ENCODE measurements at places on chromosomes 3 and 15. TPM values are rescaled to one million over a fixed set of nuclear protein-coding genes. Genes with fewer than 3 reads are reported as not detected.

DNA sequence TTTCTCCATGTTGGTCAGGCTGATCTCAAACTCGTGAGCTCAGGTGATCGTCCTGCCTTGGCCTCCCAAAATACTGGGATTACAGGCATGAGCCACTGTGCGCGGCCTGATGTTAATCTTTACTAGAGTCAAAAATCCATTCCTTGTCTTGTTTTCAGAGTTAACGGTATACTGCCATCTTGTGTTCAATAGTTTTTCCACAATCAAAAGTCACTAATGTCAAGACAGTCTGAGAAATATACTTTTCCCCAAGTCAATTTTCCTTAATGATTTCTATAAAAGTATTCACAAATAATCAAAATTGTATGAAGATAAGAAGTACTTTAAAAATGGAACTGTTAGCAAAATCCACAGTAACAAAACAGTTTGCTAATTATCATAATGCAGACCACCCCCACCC is 8.5 kb downstream of the CRBN start:
- DNase-seq: no peak

DNA sequence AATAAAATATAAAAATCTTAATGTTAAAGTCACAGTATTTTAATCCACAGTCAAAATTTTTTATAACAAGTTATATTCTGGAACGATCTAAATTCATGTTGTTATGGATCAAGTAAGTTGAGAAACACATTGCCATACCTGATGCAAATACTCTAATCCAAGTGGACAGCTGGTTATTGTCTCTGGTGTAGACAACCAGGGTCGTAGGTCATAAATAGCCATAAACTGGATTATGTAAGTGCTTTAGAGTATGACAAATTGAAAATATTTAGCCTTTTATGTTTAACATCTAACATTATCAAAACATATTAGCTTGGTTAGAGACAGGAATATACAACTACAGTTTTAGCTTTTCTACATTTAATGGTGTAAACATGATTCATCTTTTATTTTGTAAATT is 53.0 kb downstream of the PLSCR2 start:
- DNase-seq: no peak

- no peak for DNase-seq
Measured at GRCh38 chr3:176247191-176247590, 950.1 kb downstream of the TBL1XR1 start.

DNA sequence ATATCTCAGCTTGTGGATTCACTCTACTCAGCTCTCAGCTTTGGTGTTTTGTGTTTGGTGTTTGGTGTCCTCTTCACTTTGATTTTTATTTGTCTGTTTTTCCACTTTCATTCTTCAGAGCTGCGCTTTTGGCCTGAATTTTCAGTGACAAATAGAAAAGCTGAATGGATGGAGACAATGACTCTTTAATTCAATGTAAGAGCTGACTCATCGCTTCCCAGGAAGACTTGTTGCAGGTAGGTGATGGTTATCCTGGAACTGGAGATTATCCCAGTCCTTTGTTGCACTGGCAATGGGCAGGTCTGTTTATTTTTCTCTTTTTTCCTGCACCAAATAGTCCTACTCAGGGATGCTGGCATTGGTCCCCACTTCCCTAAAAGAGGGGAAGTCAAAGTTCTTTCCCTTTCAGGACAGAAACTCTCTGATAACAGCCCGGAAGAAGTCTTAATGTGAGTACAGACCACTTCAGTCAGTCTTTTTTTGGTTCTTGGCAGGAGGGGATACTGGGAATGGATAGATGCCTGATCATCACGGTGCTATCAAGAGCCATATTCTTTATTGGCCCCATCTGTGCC is 12.4 kb upstream of the AEN start:
- DNase-seq: no peak

DNA sequence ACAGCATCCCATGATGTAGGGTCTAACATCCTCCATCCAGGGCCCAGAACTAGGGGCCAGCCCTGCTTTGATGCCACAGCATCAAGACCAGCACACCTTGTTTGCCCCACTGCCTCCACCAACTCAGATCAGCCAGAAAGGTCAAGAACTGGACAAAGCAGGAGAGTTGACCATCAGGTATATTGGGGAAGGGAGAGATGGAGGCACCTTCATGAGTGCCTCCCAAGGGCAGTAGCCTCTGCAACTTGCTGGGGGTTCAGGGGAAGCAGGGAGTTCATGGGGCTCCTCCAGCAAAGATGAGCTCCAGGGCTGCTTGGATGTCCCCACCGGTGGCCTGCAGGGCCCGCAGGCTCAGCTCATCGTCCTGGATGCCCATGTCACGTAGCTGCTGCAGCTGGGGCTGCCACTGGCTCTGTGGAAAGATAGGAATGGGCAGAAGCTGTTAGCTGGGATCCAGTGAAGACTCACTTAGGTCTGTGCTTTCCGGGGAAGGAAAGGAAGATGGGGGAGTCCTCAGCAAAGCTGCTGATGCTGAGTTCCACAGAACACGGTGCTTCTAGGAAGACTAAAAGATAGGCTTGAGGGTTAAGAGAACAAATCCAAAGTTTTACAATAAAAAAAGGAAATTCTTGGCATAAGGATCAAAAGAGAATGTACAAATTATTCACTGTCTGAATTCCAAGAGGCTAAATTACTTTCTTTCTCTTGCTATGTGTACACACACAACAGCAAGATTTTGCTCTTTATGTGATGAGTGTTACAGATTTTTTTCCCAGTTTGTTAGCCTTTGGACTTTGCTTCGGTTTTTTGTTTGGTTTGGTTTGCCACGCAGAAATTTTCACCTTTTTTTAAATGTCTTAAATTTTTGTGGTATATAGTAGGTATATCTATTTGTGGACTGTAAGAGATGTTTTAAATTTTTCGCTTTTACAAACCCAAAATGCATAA is 12.3 kb upstream of the SEMA7A start:
- no peak for DNase-seq

DNA sequence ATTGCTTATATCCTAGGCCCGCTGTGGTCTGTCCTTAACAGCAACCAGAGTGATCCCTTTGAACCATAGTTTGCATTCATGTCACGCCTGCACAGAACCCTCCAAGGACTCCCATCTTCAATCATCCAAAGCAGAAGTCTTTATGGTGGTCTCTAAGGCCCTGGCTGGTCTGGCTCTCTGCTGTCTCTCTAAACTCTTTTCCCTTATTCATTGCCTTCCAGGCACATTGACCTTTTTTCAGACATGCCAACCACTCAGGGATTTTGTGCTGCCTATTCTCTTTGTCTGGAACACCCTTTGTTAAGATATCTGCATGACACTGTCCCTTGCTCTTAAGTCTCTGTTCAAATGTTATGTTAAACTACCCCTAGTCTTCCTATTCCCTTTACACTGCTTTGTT is 21.9 kb upstream of the ZBTB47 start:
- DNase-seq: no peak

DNA sequence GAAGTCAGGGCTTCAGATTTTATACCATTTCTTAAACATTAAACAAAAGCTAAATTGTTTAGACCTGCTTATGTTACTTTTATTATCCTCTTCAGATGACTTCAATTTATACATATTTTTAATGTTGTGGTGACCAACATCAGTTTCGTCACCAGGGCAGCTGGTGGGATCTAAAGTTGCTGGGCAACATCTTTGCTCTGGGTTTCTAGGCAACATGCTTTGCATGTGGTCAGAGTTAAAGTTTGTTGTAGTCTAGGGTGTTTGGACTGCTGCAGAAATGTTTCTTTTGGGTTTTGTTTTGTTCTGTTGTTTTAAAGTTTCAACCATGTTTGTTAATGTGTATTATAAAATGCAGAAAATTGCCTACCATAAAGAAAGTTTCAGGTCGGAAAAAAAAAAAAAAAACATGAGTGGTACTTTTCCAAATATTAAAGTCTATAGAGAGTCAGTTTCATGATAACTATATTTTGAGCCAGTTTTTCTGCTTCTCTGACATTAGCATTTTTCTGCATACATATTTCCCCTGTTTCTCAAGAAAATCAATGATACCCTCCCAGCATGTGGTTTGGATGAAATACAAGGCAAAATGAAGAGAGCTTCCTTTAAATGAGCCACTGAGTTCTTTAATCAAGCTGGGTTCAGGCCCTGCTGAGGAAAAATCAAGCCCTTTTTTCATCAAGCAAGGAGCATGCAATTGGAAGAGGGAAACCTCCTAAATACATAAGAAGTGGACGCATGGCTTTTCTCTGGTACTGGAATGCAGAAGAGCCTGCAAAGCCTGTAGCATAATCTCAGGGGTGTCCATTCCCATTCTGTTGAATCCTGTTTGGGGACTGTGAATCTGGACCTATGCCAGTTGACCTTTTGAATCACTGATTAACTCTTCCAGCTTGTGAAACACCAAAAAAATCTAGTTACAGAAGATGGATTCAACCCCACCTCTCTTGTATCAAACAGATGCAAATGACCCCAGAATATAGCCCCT is 35.0 kb upstream of the VGLL3 start:
- no peak for DNase-seq

GRCh38 chr15:57172925-57173324 is 203.4 kb upstream of the CGNL1 start:
- no peak for DNase-seq

DNA sequence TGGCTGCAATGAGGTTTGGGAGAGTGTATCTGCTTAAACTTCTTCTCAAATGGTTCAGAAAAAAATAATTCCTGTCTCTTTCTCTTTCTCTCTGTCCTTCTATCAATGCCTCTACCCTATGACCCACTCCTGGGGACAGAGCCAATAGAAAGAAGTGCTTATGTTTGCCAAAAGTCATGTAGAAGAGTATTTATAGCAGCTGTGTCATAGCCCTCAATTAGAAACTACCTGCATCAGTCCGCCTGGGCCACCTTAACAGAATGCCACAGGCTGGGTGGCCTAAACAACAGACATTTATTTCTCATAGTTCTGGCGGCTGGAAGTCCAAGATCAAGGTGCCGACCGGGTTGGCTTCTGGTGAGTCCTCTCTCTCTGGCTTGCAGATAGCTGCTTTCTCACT is 92.5 kb downstream of the HMG20A start:
- no peak for DNase-seq

- DNase-seq: no peak
Measured at GRCh38 chr3:172021859-172022258, 17.5 kb upstream of the FNDC3B start.

DNA sequence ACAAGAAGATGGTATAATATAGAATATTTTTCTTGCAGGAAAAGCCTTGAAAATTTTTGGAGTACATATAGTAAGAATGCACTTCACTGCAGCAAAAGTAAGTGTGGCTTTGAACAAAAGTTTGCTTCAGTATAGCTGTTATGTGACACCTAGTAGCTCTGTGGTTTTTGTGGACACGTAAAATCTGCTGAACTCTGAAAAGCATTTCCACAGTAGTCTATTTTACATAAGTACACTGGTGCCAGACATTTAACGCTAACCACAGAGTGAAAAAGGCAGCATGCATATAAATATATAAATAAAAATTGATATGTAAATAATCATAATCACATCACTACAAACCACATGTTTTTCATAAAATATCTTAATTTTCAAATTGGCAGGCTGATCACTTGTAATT is 39.8 kb downstream of the CGGBP1 start:
- DNase-seq: no peak

DNA sequence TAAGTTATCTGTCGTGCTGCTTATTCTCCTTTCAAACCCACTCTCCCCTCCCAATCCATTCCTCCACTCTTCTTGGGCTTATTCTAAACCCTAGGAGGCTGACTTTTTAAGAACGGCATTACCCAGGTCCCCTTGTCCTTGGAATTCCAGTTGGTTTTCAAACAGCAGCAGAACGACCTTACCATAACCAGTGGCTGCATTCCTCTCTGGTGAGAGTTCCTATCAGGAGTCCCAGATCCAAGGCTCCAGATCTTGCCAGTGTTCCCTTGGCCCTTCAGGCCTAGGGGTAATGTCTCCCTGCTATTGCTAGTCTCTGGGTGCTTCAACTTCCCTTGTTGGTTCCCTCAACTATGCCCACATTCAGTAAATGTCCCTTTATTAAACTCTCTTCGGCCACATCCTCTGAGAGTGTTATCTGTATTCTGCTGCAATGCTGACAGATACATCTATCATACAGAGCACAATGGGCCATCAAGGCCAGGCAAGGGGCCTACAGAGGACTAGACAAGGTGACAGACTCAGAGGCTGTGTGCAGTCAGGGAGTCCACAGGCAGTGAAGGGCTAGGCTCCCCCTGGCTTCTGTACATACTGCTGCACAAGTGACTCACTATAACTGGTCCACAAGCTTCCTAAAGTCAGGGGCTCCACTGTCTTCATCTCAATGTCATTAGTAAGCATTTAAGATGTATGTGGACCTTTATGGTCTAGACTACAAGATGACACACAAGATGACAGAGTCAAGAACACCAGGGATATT is 10.1 kb downstream of the LYSMD2 start:
- no peak for DNase-seq

GRCh38 chr15:75095594-75095993 is 72.2 kb downstream of the PPCDC start:
- DNase-seq: no peak

DNA sequence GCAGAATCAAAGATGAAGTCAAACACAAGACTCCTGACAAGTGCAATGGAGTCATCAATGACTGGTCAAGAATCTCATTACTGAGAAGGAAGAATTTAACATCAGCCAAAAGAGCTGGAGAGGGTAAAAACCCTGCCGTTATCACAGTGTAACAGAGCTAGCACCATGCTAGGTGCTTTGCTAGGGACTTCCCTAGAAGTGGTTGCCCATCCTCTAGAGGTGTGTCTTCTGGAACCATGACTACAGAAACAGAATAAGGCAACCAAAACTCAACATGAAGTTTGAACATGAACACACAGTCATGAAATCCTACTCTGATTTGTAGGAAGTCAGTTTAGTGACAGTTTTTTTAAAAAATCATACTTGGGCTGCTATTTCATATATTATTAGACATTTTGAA is 9.5 kb downstream of the ACAD11 start:
- DNase-seq: no peak

The BTLA gene
- total RNA-seq: 0.91 TPM

The CSPG4 gene
- total RNA-seq: 31.0 TPM

The PLA2G4F gene
- 47.8 TPM for total RNA-seq

The LPCAT4 gene
- 100 TPM for total RNA-seq

The AQP9 gene
- 0.49 TPM for total RNA-seq

The HRG gene
- not detected for total RNA-seq
